ENCODE measurements at places on chromosomes 6 and 20. TPM values are rescaled to one million over a fixed set of nuclear protein-coding genes. Genes with fewer than 3 reads are reported as not detected.

GRCh38 chr6:3798055-3798919 is 46.8 kb upstream of the PXDC1 start:
- DNase-seq = peak; percentile 25

Gene SLC22A23
- polyA plus RNA-seq = 15.6 TPM

Gene SCRT2
- 0.08 TPM for polyA plus RNA-seq

- no peak for DNase-seq
Observed at GRCh38 chr6:14280766-14281293, 163.3 kb downstream of the CD83 start.

Gene TRIM15
- polyA plus RNA-seq = not detected
